ENCODE measurements at places on chromosomes 6 and 20. TPM values are rescaled to one million over a fixed set of nuclear protein-coding genes. Genes with fewer than 3 reads are reported as not detected.

ESR1 gene
- 2.1 TPM for total RNA-seq

ARMH2 gene
- total RNA-seq, result not detected

HLA-DOB gene
- 3.1 TPM for total RNA-seq

SAMD3 gene
- 2.5 TPM for total RNA-seq

DNA sequence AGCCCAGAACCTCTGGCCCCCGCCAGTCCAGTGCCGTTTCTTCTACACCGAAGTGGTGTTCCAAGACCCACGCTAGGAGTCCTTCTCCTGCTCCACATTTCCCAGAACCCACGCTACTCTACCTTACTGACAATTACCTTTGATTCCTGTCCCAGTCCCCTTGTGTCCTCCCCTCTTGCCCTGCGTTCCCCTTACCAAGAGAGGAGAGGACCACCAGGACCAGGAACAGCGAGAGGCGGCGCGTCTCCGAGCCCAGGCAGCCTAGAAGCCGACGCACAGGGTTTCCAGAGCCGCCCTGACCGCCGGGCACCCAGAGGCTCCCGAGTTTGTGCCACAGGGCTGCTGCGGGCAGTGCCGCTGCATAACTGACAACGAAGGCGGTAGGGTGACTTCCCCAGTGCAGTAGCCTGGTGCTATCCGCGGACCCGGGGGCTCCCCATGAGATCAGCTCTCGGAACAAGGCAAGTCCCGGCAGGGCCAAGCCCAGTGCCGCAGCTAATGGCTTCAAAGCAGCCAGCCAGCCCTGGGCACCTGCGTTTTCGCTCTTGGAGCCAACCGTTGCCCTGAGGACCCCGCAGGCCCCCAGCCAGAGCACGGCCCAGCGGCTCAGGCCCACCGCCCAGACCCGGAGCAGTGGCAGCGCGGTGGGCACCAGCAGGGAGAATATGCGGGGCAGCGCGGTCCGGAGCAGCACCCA, 512 bp downstream of the TAP1 start:
- peak; percentile 48 for DNase-seq

DNA sequence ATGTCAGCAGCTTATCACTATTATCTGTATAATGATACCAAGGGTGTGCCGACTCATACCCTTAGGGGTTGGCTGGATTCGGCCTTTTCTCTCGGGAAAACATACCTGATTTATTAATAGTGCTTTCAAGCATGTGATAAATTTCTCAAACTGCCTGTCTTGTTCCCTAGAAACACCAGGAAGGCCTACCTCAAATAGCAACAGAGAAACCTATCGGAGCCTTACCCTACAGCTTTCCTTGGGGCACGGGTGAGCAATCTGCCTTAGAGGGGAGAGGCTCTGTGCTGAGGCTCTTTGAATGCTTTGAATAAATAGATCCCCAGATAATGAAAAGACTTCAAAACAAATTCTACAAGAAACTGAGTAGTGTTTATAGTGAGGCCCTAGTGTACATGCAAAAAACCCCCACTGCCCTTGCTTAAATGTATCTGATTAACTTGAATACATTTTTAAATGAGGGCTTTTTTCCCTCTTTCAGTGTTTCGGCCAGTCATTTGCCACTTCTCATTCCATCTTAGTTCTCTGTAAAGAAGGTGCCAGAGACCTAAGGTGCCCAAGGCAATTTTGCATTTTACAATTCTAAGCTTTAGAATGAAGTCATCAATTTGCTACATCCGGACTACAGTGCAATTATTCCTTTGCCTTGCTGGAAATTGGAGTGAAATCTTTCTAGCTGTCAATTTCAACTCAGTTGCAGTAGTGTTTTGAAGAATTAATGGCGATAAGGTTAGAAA, 320.1 kb downstream of the ESR1 start:
- no peak for DNase-seq

- no peak for DNase-seq
These were observed 59.9 kb downstream of the SLC22A2 start for GRCh38 chr6:160198606-160199211.

DNA sequence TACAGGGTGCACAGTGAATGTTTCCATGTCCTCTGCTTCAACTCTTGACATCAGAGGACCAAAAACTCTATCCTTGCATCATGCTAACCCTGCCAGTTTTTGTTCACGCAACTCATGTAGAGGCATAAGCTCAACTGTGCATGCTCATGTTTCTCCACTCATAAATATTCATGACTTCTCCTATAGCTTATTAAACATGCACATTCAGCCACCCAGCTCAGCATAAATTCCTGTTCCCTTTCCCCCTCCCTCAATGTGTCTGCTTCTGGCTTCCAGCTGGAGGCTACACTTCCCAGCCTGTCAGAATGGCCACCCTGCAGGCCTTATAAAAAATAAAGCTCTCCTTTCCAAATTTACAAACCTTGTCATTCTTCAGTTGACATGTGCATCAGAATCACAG, 154.6 kb downstream of the KIF16B start:
- no peak for DNase-seq

- no peak for DNase-seq
These were observed 24.7 kb upstream of the GFOD1 start for GRCh38 chr6:13511913-13512717.

All from dorsolateral prefrontal cortex (tissue), 122 donors.